H9 (cell line): ENCODE measurements at places on chromosomes 6 and 20.

DNA sequence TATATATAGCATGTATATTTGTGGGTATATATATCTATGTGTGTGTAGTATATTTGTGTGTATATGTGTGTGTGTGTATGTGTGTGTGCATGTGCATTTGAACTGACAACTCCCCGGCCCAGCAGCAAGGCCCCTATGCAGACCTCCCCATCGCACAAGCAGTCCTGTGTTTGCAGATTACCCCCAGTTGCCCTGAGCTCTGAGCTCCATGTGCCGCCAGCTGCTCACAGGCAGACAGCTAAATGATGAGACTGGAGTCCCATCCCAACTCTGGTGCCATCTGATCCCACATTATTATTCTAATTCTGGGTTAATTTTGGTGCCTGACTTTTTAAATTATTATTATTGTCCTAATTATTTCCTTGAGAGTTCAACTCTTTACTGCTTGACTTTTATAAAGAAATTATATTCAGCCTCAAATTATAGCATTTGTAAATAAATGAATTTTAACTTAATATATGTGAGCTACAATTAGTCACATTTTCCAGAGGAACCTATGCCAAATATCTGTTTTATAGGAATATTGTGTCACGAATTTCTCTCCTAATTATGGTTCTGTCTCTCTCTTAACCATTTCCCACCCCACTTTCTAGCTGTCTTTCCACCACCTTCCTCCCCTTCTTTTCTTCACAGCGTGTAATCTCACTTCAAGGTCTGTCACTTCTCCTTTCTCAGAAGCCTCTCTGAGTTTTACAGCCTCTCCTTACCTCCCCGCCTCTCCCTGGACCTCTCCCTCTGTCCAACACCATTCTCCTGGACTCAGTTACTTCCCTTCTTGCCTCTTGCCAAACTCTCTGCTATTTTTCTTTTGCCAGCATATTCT is 90.6 kb upstream of the SYNDIG1 start:
- DNase-seq = peak; percentile 5

DNA sequence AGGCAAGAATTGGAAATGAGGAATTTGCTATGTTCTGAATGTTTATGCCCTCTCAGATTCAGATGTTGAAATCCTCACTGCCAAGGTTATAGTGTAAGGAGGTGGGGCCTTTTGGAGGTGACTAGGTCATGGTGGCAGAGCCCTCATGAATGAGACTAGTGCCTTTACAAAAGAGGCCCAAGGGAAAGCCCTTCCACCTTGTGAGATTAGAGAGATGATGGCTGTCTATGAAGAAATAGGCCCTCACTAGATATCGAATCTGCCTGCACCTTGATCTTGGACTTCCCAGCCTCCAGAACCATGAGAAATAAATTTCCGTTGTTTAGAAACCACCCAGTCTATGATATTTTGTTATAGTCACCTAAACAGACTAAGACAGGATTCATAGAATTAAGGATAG is 10.4 kb downstream of the ASIP start:
- no peak for DNase-seq

GRCh38 chr6:49849213-49849907 is 17.0 kb downstream of the CRISP1 start:
- DNase-seq = no peak

GRCh38 chr20:4828830-4829513 is 107.3 kb downstream of the PRND start:
- DNase-seq = no peak

DNA sequence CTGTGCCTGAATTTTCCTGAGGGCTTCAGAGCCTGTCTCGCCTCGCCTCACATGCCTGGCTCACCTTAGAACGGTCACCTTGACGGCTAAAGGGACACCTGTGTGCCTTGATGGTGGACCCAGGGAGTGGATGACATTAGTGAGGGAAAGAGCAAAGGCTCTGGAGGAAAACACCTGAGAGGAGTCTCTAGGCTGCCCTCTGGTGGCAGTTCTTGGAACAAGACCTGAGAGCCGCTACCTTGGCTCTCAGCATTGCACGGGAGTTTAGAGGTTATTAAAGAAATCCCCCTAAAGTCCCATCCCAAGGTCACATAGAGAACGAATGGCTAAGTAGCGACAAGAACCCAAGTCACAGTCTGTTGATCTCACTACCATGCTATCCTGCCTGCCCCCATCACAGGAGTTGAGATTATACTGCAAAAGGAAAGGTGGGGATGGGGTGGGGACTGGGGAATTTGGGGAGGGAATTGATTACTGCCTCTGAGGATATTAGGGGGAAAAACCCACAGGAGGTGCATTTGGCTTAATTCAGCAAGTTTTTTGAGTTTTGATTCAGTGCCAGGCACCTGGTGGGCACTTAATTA is 7.9 kb upstream of the CDSN start:
- DNase-seq = peak; percentile 79

DNA sequence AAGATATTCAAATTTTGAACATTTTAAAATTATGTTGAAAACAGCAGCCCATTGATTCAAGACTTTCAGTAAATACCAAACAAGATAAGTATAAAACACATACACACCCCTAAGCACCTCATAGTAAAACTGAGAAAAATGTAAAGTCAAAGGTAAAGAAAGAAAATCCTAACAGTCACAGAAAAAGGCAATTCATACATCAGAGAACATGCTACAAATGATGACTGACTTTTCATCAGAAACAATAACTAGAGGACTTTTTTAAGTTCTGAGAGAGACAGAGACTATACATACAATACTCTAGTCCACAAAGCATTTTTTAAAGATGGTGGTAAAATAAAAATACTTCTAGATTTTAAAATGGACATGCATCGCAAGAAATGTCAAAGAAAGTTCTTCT is 111.0 kb downstream of the PFDN4 start:
- no peak for DNase-seq

GRCh38 chr6:139398658-139399057 is 24.2 kb upstream of the CITED2 start:
- DNase-seq = no peak

DNA sequence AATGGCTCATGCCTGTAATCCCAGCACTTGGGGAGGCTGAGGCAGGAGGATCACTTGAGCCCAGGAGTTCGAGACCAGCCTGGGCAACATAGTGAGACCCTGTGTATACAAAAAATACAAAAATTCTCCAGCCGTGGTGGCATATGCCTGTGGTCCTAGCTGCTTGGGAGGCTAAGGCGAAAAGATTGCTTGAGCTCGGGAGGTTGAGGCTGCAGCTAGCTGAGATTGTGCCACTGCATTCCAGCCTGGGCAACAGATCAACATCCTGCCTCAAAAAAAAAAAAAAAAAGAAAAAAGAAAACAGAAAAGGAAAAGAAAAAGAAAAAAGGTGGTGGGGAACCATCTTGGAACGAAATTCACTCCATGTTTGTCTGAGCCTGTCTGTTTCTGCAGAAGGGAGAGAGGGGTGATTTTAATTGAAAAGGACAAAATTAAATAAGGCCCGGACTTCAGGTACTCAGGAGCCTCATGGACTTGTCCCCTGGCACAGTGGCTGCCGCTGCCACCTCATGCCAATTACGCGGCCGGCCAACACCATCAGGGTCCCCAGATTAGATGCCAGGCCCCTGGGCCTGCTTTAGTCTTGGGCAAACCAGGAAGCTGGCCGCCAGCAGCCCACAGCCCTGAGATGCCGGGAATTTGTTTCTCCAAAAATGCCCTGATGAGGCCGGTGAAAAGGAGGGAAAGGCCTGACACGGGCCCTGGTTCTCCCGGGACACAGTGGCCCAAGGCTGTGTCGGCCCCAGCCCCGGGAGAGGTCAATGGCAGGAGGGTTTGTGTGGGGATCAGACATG is 37.8 kb upstream of the STX16 start:
- DNase-seq = no peak

DNA sequence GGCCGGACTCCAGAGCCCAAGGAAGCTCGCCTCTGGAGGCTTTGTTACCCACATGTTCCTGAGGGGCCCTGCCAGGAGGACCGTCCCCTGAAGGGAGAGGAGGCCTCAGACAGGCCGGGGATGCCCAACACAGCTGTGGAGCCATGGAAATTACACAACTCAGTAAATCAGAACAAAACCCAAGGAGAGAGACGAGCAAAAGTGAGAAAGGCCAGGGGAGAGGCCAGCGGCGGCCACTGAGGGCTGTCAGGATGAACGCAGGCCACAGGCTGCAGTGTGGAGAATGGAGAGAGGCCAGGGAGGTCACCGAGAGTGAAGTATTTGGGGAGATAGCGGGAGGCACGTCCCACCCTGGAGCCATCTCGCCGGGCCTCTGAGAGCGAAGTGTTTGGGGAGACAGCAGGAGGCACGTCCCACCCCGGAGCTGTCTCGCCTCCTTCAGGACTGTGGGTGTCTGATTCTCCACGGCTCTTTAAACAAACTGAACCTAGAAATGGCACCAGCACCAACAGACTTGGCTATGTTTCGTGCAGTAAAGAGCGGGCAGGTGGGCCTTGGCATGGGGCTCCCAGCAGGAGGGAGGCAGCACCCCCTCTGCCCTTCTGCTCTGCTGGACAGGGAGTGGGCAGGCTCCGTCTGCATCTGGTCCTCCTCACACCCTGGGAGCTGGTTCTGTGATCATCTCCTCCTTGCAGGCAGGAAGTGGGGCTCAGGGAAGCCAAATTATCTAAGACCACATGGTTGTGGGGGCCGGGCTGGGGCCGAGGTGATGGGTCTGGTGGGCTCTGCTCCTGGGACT is 91.0 kb downstream of the YTHDF1 start:
- DNase-seq = peak; percentile 19

DNA sequence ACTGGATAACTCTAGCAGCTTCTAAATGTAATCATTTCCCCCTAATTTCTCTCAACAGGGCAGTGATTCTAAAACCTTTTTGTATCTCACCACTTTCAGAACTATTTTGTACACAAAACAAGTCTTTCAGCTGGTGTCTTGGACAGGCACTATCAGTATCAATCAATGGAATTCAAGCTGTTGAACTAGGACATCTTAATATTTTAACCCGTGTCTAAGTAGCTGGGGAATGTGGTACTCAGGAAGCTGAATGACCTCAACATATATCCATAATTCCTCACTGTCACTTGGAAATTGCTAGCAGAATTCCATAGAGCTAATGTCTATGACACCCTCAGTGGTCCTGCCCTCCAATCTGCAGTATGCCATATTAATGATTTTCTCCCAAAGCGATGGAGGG is 24.5 kb downstream of the ADAT2 start:
- DNase-seq = no peak

- DNase-seq = no peak
These were observed 202.0 kb downstream of the CDH4 start for GRCh38 chr20:61454053-61454452.

GRCh38 chr20:60021104-60021503 is 62.9 kb downstream of the CDH26 start:
- DNase-seq = no peak

GRCh38 chr20:14860410-14860814 is 523.0 kb upstream of the FLRT3 start:
- peak; percentile 78 for DNase-seq

- DNase-seq = no peak
These were observed 92.6 kb downstream of the ADGRB3 start for GRCh38 chr6:68727699-68728098.

DNA sequence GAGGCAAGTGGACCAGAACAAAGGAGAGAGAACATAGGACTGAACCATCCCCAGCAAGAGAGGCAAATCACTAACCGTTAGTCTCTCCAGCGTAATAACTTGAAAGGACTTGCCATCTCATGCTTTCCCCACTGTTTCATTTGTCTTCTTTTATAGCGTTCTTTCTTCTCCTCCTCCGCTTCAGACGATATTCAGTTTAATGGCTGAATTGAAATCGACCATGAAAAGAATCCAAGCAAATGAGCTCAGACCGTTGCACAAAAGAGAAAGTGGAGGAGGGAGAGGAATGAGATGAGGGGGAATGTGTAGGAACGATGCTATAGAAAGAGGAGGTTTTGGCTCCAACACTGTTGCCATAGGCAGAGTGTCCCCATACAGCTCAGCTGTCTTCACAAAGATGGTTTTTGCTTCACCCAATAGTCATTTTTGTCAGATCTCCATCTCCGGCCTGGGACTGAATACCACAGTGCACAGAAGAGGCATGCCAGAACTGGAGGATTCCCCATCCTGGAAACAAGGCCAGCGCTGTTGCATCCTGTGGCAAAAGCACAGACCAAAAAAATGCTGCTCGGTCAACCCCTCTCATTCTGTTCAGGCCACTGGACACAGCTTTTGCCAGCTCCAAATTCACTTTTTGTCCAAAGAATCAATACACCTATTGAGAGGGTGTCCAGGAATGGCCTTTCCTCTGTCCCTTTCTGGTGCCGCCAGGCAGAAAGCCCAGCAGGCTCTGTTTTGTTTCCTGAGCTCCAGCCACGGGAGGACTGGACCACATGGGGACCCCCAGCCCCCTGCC is 176.1 kb downstream of the ID4 start:
- DNase-seq = no peak

DNA sequence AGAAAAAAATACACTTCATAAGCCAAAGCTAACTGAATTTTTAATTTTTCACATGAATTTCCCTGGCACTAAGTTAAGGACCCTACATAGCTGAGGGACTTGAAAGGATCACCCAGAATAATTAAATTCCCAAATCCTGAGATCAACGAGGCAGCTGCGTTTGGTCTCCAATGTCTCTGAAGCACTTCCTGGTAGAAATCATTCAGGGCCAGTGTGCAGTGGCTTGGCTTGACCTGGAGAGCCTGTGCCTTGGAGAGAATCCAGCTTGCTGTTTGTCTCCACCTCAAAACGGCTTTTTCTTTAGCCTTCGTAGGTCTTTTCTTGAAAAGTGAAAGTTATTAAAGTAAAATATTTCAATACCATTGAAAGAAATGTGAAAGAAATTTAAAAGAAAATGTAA is 92.4 kb downstream of the SMOC2 start:
- no peak for DNase-seq

DNA sequence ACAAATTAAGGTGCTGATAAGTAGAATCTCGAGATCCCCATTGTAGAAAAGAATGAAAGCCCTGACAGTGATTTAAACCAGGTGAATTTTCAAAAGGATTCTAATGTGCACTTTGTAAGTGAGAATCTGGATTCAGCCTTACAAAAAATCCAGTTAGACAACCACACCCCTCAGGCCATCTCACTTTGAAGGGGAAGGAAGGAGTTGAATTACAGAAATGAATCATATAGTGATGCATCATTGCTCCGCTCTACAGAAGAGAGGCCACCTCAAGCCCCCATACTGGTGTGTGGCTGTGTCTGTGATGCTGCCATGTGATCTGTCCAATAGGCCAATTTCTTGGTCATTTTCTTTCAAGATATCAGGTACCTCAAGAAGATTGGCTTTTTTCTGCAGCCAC is 85.5 kb upstream of the NT5E start:
- no peak for DNase-seq

DNA sequence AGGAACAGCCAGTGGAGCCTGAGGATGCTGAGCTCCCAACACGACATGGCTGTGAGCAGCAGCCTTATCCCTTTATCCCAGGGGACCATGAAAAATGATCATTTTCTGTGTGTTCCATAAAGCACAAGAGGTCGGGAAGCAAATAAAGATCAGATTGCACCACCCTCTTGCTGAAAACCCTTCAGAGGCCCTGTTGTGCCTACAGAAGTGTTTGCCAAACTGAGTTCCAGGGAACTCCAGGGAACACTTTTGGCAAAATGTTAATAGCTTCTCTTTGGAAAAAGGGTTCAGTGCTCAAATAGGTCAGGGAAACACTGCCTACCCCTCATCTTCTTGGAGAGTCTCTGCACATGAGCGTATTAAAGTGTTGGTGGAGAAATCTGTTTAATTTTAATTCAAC is 24.4 kb downstream of the ARMC2 start:
- DNase-seq = no peak
